ENCODE measurements at places on chromosomes 11 and 22.

DNA sequence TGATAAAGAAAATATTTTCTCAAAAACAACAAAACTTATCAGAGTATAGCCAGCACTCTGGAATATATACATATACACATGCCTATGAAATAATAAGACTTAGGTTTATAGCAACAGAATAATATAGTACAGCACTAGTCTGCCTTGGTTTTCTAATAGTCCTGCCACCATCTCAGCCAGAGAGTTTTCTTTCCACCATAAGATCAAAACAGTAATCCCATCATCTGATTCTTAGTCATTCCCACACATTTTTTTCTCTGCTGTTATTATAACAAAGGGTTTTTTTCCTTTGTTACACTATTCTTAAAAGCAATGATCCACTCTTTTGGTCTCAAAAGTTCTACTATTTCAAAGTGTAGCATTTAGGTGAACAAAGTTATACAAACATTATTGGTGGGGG, 15.1 kb downstream of the MTMR2 start:
- DNase-seq = no peak

- DNase-seq = no peak
Measured at GRCh38 chr11:13222285-13222684, 55.3 kb upstream of the BMAL1 start.

DNA sequence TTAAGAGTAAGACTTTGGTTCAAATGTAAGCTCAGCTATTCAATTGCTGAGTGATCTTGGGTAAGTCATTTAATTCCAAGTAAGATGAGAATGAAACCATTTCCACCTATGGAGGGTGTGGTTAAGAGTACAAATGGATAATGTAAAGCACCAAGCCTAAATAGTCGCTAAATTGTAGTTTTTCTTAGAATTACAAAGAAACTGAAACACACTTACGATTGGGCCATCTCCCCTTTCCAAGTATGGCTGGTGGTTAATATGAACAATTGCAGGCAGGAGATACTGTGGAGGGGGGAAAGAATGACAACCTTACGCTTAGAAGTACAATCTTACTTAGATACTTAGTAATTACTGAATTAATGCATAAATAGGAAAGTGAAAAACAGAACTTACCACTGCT, 8.2 kb downstream of the DDX17 start:
- DNase-seq = no peak

DNA sequence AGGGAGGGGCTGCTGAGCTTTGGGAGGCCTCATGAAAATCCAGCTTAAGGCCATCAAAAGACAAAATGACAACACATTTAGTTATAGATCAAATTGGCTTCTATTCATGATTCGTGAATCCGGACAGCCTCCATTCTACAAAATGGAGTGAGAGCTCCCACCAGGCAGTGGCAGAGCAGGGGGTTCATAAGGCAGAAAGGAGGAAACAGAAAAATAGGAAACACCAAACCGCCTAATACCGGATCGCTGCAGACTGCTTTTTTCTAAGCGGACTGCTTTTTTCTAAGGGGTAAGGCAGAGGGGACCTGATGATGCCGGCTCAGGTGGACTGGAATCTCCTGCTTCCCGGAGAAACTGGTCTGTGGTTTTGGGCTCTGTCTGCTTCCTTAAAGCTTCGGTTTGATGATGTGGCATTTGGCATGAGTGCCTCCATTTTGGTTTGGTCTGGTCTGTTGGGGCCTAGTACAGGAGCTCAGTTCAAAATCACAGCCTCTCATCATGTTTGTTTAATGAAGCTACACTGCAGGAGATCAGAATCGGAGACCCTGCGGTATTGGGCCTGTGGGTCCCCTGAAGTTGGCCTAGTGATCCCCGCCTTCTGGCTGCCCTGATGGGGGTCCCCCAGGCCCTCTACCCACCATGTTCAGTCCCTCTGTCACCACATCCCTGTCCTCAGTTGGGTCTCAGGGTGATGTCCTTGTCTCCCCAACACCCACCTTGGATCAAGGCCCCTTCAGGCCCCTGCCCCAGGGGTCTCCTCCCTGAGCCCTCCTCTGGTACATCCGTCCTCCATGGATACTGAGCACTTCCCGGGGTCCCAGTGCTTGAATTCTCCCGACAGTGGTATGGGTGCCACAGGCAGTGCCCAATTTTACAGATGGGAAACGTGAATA, 1.2 kb downstream of the ALDH3B1 start:
- no peak for DNase-seq

GRCh38 chr11:68213135-68213515, at the start of gene KMT5B:
Gene KMT5B, minus strand, starts transcription at chr11:68213296. Its CDS starts 23,220 bp downstream, at chr11:68190076.
- no peak for DNase-seq

- DNase-seq = no peak
Measured at GRCh38 chr22:47139013-47139789, 376.8 kb downstream of the TBC1D22A start.

- DNase-seq = peak; percentile 46
Measured at GRCh38 chr11:10413268-10413667, 41.8 kb upstream of the AMPD3 start.

DNA sequence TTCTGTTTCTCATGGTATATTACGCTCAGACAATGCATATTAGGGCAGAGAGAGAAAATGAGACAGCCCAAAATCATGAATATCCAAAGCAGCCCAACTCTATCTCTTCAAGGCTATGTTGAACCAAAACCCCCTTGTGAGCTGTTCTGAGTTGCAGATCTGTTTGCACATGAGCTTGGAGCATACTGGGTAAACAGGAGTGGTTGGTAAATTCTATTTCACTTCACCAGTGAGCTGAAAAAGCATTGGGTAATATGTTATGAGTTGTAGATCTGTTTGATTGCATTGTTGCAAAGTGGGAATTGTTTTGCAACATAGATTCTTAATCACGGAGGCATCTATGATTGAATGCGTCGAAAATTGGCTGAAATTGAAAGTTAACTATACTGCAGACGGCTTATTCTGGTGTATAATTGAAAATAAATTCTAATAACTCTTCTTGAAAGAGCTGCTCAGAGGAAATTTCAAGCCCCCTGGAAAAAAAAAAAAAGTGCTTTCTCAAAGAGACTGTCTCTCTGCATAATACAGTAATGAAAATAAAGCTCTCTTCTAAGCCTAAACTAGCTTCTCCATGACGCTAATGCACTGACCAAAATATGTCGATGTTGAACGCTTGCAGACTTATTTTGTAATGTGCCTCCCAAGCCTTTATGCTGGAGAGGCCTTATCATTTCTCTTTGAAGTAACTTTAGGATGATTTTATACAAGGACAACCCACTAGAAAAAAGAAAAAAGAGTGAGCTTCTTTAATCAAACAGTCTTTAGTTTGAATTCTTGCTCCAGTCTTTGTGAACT, 263.7 kb downstream of the NTM start:
- no peak for DNase-seq

- DNase-seq = no peak
Measured at GRCh38 chr11:96322775-96323641, 20.0 kb downstream of the MAML2 start.

DNA sequence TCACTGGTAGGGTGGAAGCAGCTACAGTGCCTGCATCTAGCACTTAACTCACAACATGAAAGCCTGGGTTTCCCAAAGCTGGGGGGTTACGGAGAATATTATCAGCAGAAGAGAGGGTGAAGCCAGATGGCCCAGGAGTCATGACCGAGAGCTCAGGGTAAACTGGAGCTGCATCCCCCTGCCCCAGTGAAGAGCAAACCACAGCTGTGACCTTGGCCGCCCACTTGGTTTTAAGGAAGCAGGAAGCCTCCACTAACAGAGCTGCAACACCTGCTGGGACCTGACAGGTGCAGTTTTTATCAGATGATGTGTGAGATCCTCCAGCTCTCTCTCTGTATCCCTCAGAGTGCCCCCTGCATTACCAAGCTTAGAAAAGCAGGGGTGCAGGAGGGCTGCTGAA, 20.9 kb downstream of the TCP11L1 start:
- DNase-seq = peak; percentile 52

- DNase-seq = peak; percentile 29
Measured at GRCh38 chr22:43945632-43946383, 9.4 kb upstream of the SAMM50 start.

- DNase-seq = peak; percentile 65
Measured at GRCh38 chr11:789943-790342, at the start of gene CEND1. Gene CEND1, minus strand, starts transcription at chr11:790090. Its CDS starts 1,514 bp downstream, at chr11:788576.

GRCh38 chr22:37690407-37690806, 4.3 kb downstream of the NOL12 start:
- no peak for DNase-seq

GRCh38 chr11:76832361-76832760, 28.4 kb upstream of the ACER3 start:
- no peak for DNase-seq

GRCh38 chr11:2547806-2548205, 103.0 kb downstream of the KCNQ1 start:
- no peak for DNase-seq

DNA sequence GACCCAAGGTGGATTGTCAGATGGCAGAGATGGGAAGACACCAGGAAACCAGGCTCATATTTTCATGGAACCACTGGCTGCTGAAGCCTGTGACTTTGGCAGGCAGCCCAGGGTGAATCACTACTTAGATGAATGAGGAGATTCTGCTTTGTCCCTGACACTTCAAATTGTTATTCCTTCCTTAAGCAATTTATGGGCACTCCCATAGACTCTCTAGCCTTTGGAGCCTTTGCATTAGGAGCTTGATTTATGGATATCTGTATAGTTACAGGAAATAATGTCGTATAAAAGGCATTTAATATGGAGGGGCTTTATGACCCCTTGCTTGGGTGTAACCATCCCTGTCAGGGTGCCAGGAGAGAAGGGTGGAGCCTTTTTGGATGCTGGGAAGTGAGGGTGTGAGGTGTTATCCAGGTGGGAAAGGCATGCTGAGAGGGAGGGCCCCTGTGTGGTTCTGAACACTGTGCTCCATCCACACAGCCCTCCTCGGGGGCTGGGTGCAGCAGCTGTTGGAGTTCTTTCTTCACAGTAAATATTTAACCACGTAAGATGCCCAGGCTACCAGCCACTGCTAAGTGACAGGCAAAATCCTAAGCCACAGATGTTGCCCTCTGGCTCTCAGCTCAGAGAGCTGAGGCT, 35.3 kb downstream of the IL18 start:
- peak; percentile 25 for DNase-seq

- peak; percentile 40 for DNase-seq
Measured at GRCh38 chr11:62497132-62497801, 49.3 kb downstream of the AHNAK start.

- DNase-seq = no peak
Measured at GRCh38 chr11:71364176-71364671, 84.0 kb downstream of the DHCR7 start.

- no peak for DNase-seq
Measured at GRCh38 chr11:61116426-61117167, 14.3 kb downstream of the CD5 start.

DNA sequence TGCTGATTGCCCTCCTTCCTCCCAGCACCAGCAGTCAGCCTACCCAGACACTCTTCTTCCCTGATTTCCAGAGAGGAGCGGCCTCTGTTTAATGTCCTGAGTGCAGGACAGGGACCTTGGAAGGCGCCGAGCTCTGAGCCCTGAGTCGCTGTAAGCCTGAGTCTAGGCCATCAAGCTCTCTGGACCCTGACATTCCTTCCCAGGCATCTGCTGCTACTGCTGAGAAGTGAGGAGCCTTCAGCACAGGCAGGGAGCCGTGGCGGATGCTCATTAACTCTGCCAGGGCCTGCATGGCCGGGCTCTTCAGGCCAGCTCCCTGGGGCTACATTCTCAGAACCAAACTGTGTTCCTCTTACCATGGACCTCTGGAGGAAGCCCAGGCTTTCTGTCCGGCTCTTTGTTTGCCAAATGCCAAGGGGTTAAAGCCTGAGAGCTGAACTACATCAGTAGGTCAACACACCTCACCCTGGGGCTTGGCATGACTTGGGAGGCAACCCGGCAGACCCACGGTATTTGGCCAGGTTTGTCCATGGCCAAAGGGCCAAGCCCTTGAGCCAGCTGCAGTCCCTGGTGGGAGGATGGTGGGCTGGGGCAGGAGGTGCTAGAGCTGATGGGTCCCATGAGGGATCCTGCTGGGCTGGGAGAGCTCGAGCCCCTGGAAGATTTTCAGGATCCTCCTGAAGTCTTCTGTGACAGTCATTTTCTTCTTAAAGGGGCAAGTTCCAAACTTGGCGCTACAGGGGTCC, 721.4 kb downstream of the BRD1 start:
- peak; percentile 77 for DNase-seq

DNA sequence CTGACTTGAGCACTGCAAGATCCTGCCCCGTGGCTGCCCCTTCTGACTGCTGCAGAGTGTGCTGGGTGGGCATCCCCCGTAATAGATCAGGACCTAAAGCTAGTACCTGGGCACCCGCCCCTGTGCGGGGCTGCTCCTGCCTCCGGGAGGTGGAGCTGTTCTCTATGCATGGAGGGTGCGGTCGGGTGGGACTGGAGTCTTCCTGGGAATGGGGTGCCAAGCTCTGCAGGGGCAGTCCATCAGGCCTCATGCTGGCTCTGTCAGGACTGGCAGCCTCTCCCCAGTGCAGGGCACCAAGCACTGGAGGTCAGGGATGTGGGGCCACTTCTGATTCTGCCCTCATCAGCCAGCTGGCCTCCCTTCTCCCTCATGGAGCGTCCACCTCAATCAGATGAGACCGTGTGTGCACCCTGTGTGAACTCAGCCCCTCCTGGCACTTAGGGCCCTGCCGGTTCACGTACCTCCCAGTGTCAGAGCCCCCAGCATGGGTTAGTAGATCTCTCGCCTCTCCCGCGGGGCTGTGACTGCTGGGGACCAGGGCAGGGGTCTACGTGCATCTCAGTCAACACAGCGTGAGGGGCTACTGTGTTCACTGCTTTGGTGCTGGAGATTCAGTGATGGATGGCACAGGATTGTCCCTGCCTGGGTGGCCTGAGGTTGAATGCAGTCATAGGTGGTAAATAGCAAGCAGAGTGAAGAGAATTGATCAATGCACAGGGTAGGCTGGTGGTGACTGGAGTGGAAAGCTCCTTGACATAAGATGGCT, 30.8 kb downstream of the MPPED1 start:
- no peak for DNase-seq

DNA sequence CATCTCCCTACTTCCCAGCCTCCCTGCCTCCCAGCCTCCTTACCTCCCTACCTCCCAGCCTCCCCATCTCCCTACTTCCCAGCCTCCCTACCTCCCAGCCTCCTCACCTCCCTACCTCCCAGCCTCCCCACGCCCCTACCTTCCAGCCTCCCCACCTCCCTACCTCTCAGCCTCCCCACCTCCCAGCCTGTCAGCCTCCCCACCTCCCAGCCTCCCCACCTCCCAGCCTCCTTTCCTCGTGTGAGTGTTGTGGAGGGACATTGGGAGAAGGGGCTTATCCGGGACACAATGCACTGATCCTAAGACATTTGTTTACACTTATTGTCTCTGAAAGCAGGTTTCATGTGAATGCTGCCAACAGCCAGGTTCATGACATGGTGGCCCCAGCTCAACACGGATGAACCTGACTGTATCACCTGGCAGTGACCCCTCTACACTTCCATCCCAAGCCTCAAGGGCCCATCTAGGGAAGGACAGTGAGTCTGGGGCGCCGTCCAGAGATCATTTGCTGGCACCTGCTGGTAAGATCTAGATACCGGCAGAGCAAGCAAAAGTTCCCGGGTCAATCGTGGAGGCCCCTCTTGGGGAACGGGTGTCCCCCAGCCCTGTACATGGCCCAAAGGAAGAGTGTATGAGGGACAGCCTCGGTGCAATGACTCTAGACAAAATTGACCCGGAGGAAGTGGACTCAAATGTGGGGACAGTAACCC, 34.5 kb upstream of the TH start:
- DNase-seq = no peak
